Fibroblast of pulmonary artery (primary cell): ENCODE measurements at places on chromosomes 16 and 17.

GRCh38 chr16:80806927-80807340 lies 2.5 kb upstream of the CDYL2 start:
- peak; percentile 76 for DNase-seq

DNA sequence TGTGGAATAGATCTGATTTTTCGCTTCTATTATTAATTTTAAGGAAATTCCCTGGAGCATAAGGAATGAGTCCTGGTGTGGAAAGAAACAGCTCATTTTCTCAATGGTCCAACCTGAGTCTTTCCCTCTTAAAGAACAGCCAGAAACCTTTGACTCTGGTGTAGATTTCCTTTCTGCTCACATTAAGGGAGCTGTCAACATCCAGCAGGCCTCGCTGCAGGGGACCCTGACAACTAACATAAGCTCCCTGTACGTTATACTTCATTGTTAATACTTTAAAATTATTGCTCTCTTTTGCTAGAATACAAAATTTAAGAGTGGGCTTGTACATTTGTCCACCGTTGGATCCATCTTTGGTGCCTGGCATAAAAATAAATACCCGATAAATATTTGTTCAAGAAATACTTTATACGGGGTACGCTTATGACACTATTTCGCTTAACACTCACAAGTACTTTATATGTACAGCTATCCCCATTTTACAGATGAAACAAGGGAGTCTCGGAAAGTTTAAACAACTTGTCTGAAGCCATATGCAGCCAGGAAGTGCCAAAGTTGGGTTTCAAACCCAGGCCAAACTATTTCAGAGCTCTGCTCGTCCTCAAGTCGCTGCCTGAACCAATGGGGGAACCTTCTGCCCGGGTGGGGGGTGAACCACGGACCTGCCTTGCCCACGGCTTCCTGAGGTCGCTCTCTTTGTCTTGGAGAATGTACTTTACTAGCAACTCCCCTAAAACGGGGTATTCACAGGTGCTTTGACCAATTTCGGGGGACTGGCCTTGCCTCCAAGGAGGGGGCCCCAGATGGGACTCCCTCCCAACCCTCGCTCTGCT lies 611 bp downstream of the SMARCE1 start:
- peak; percentile 49 for DNase-seq

GRCh38 chr16:14576532-14576931 lies 53.5 kb downstream of the PARN start:
- no peak for DNase-seq

DNA sequence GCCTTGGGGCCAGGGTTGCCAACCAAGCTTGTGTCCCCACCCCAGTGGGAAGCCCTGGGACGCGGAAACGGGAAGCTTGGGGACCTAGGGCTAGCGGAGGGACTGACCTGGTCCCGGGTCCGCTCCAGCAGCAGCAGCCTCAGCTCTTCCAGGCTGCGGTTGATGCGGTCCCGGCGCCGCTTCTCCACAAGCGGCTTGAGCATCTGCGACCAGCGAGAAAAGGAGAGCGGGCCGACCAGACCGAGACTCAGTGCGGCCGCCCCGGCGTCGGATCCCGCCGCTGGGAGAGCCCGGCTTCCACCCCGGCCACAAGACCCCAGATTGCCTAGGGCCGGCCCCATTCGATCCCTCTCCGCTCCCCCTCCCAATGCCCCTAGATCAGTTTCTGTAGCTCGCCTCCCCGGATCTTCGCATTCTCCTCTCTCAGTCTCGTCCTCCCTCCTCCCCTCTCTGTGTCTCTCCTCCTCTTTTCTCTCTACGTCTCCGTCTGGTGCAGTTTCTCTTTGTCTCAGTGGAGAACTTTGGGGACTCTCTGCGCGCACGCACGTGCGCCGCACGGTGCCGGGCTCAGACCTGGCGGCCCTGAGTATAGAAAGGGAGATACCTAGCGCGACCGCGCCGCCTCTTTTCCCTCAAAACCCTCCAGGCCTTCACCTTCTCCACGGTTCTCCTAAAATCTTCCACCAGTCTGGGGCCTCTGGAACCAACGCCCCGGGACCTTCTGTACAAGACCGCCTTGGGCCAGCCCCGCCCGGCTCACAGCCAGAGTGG lies 797 bp downstream of the HES7 start:
- no peak for DNase-seq

DNA sequence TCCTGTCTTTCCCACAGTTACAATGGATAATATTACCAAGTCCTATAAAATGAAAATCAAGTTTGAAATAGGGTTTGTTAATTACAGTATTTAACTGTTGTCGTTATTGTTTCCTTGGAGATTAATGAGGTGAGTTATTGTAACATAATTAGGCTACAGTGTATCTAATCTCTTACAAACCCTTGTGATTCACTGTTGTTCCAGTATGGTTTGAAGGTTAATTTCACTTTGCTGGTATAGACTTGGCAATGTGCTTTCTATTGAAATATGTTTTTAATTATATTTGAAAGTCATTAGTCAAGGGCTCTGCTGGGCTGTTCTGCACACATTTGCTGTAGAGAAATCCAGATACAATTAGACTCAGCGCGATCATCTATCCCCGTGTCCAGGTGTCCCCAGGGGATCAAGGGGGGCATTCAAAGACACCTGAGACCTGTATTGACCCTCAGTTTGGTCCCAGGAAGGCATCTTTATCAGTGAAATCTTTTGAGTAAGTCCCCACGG lies 624.6 kb upstream of the EEF2KMT start:
- no peak for DNase-seq

DNA sequence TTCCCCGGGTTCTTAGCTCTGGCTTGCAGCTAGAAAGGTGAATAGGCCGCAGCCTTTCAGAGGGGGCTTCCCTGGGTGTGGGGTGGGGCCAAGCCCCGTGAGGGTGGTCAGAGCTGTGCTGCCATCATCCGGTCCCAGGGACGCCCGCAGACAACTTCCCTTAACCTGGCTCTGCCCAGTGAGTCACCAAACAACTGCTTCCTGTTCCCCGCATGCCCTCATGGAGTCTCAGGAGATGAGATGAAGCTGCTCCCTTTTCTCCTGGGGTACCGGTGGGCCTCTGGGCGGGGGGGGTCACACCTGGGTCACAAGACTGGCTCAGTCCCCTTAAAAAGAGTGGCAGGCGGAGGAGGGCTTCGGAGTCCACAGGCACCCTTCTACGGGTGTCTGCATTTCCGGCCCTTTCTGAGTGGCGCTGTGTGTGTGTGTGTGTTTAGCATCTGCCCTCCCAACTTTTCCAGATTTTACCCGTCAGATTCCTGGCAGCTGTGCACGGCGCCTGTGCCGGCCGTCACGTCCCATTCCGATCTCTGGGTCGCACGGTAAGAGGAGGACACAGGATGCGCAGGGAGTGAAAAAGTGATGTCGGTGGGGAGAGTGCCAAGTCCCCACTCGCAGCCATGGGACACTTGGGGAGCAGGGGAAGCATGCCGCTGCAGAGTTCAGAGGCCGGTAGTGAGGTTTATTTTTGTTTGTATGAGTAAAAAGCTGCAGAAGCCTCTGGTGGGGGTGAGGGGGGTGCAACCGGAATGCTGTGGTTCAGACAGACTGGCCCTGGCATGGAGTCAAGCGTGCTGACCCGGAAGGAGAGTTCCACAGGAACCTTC lies 16.8 kb downstream of the HIC1 start:
- DNase-seq: peak; percentile 87

DNA sequence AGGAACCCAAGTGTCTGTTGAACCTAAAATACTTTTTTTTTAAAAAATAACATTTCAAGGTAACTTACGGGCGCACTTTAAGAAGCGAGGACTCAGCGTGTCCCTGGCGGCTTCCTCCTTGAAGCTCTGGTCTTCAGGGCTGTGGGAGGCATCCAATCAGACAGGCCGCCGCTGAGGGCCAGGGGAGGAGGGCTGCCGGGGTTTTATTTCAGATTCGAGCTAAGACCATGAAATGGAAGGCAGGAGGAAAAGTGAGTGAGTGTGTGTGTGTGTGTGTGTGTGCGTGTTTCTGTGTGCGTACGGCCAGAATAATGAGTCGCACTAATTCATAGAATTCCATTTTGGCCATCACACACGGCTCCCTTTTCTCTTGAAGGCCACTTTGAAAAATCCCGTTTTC lies 41.1 kb downstream of the C16orf78 start:
- DNase-seq: no peak

GRCh38 chr16:12896562-12896961 lies 4.8 kb upstream of the SHISA9 start:
- DNase-seq: peak; percentile 3

DNA sequence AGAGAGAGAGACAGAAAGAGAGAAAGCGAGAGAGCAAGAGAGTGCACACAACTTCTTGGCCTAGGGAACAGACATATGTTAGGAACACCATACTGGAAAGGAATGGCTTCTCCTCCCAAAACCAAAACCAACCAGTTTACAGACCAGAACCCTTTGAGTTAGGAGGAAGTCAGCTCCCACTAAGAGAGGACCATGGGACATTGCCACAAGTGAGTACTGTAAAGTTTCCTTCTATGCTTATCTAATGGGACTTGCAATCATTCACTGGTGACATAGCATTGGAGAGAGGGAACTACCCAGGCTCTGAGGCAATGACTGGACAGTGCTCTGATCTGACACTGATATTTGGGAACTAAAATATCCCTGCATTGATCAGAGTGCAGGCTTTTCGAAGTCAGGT lies 32.4 kb downstream of the TBC1D3B start:
- DNase-seq: no peak

DNA sequence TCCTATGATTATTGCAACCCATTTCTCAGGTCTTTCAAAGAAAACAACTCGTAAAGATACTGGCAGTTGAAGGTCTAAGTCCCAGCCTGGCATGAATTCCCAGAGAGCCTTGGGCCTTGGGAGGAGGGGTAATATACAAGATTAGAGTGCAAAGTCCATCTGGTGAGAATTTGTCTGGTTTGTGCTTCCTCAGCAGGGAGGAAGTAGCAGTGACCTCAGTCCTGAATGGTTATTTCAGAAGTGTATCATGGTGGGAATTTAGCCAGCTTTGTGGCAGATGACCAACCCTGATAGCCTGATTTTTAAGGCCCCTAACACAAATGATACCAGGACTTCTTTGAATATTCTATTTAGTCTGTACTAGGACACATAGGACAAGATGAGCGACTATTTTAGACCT lies 151.2 kb upstream of the TBX2 start:
- peak; percentile 34 for DNase-seq

- DNase-seq: no peak
Measured at GRCh38 chr17:18968945-18969887, 17.3 kb downstream of the SLC5A10 start.

DNA sequence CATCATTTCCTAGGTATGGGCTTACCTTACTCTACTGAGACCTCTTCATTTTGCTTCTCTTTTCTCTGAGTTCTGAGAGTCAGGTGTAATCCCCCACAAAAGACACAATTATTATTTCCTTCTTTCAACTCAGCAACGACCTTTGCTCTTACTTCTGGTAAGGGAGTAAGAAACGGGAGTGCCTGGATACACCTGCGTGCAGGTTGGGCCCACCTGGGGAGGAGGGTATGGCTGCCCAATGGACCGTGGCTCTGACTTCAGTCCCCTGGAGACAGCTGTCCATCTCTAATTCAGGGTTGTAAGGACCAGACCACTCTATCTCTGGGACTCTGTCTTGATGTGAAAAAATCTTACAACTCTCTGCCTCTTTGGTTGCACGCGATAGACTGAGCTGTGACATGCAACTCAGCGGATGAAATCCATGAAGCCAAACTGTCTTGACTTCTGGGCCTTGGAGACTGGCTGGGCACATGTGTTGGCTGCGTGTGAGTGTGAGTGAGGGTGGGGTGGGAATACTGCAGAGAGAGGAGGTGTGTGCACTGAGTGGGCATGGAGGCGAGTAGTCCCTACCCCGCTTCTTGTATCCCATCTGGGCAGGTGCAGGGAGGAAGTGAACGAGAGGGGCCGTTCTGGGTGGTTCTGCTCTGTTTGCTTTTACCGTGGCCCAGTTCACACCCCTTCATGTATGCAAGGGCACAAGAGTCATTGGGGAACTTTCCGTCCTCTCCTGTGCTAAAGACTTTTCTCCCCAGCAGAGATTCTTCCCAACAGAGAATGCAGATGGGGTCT lies 1.2 kb downstream of the TMEM238L start:
- DNase-seq: no peak

DNA sequence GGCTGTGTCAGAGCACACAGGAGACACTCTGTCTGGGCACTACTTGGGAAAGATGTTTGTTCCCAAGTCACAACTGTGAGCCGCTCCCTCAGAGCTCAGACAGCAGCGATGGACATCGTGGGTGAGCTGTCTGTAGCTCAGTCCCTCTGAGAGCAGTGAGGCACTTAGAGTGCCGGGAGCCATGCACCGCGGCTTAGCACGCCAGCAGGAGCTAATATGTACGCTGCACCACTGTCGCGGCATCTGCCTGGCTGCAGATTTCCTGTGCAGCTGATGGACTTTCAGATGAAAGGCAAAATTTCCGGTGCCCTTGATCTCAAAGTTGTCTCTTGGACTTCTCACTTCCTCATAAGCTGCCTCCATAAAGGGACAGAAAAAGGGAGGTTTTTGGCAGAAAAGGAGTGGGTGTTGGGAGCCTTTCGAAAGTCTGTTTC lies 92.8 kb upstream of the ZNF469 start:
- no peak for DNase-seq

GRCh38 chr16:73048292-73049080 lies 558 bp upstream of the ZFHX3 start:
- DNase-seq: peak; percentile 22

DNA sequence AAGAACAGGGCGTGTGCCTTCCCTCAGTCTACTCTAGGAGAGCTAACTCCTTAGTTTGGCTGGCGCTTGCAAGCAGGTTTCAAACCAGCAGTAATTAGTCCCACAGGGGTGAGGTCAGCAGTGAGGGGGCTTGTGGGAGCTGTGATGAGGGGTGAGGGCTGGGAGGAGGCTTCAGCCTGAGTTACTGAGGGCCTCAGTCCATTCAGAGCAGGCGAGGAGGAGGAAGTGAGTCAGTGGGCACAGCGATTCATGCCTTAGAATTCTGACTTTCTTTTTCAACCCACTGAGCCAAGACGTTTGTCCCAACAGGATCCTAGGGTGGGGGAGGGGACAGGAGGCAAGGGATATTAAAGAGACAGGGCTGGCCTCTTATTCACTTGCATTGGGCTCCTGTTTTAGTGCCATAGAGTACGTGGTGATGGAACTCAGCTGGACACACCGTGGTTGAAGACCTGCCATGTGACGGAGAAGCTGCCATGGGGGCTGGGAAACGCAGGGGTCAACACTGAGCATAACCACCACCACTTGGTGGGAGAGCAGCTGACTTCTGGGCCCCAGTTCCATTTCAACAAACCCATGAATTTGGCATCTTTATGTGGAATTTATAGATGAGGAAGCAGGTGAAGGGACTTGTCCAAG lies 8.3 kb upstream of the ITGA3 start:
- peak; percentile 67 for DNase-seq

GRCh38 chr16:13435873-13436474 lies 484.0 kb upstream of the ERCC4 start:
- no peak for DNase-seq

- DNase-seq: peak; percentile 19
Measured at GRCh38 chr16:11669380-11670146, 1.3 kb downstream of the SNN start.

- peak; percentile 55 for DNase-seq
Measured at GRCh38 chr17:5509482-5509881, 23.1 kb downstream of the MIS12 start.

DNA sequence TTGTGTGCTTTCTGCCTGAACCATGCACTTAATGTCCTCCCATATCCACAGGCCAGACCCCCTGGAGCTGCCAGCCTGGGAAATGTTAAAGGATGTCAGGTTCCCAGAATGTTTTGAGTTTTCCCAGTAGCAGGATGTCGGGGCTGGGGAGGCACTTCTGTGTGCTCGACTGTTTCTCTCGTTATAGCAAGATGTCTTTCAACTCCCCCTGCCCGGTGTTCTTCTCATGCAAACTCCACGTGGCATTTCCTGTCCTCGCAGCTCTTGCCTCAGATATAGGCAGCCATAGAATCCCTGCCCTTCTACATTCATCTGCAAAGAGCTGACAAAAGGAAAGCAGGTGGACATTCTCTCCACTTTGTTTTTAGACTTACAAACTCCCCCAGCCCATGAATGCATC lies 457.2 kb upstream of the CDH11 start:
- DNase-seq: no peak
